SK-N-SH (cell line): ENCODE measurements at places on chromosomes 4 and X. TPM values are rescaled to one million over a fixed set of nuclear protein-coding genes. Genes with fewer than 3 reads are reported as not detected.
A peak's percentile ranks its signal among the peaks of the same experiment; 100 is the strongest.

DNA sequence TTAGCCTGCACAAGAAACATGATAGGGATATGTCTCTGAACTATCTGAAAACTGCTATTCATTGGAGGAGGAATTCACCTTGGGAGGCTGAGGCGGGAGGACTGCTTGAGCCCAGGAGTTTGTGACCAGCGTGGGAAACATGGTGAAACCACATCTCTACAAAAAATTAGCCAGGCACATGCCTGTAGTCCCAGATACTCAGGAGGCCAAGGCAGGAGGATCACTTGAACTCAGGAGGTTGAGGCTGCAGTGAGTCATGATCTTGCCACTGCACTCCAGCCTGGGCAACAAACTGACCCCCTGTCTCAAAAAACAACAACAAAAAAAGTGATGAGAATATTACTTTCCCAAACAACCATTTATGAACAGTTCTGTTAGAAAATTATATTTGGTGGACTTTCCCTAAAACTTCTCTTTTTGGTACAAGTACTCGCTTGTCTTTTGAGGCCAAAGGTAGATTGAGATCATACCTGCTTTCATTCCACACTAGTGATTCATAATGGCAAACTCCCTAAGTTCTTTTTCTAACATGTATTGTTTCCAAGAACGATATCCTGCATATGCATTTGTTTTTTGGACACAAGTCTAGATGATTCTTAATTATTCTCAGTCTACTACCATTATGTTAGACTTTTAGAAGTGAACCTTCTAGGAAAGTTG is 33.4 kb downstream of the METTL14 start:
- H3K36me3 ChIP-seq: peaks cover 42% of the 10 kb centered on the region
- no peaks in the 10 kb centered on the region for H3K4me1 ChIP-seq
- no peak for DNase-seq
- no peak overlapping the region for H3K27ac ChIP-seq

HTRA3 gene
- polyA plus RNA-seq: 0.05 TPM in 1 of 2 replicates, not detected in the other

GRCh38 chr4:143397887-143398286 is 61.2 kb downstream of the GAB1 start:
- no peak for DNase-seq
- H3K4me3 ChIP-seq: no peak overlapping the region
- no peaks in the 10 kb centered on the region for H3K27me3 ChIP-seq
- H3K36me3 ChIP-seq: 0 out of 2 replicates have a peak, but pooled peaks cover 3% of the 10 kb centered on the region
- peaks cover 8% of the 10 kb centered on the region; the same call in 1 of the 2 replicates for H3K4me1 ChIP-seq

- no peak for DNase-seq
- no peak overlapping the region for H3K4me3 ChIP-seq
- H3K27ac ChIP-seq: no peak overlapping the region
These were observed 104.6 kb downstream of the PHEX start for GRCh38 chrX:22136711-22137110.

DNA sequence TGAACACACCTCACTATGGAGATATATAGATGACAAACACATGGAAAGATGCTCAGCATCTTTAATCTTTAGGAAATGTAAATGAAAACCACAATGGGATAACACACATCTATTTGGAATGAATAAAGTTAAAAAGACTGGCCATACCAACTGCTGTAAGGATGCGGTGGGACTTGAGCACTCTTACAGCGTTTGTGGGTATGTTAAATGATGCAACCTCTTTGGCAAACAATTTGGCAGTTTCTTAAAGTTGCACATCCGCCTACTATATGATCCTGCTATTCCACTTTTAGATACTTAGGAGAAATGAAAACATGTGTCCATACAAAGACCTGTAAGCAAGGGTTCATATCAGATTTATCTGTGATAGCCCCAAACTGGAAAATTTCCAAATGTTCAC is 50.7 kb downstream of the MRPL1 start:
- H3K4me1 ChIP-seq: no peaks in the 10 kb centered on the region
- H3K36me3 ChIP-seq: peaks cover 47% of the 10 kb centered on the region
- H3K27me3 ChIP-seq: no peaks in the 10 kb centered on the region
- no peak overlapping the region for H3K27ac ChIP-seq
- DNase-seq: no peak

TSPAN7 gene
- 0.39 and 0.55 TPM in 2 replicates for polyA plus RNA-seq

- H3K4me3 ChIP-seq: no peak overlapping the region
- DNase-seq: peak; percentile 35
- no peaks in the 10 kb centered on the region for H3K4me1 ChIP-seq
These were observed 47.6 kb upstream of the TMEM131L start for GRCh38 chr4:153418558-153418957.

DNA sequence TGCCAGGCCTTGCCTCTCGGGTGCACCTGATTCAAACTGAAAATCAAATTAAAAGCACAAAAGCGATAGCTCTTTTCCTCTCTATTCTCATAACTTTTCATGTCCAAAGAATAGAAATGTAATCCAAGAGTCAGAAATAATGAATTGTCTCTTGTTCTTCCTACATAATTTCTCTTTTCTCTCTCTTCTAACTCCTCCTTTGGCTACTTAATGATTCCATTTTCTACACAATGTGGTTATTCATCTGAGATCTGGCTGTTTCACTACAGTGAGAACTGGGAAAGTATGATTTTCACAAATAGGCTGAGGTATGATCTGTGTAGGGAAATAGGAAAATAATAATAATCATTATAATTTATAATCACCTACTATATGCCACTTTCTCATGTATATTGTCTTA is 703.5 kb downstream of the PDHA2 start:
- no peaks in the 10 kb centered on the region for H3K4me1 ChIP-seq
- no peak for DNase-seq
- no peaks in the 10 kb centered on the region for H3K36me3 ChIP-seq

- no peak overlapping the region for H3K27ac ChIP-seq
- no peaks in the 10 kb centered on the region for H3K27me3 ChIP-seq
- no peak overlapping the region for H3K4me3 ChIP-seq
- no peaks in the 10 kb centered on the region for H3K4me1 ChIP-seq
- DNase-seq: peak; percentile 9
These were observed 733.7 kb upstream of the PABPC4L start for GRCh38 chr4:134935320-134935719.

DNA sequence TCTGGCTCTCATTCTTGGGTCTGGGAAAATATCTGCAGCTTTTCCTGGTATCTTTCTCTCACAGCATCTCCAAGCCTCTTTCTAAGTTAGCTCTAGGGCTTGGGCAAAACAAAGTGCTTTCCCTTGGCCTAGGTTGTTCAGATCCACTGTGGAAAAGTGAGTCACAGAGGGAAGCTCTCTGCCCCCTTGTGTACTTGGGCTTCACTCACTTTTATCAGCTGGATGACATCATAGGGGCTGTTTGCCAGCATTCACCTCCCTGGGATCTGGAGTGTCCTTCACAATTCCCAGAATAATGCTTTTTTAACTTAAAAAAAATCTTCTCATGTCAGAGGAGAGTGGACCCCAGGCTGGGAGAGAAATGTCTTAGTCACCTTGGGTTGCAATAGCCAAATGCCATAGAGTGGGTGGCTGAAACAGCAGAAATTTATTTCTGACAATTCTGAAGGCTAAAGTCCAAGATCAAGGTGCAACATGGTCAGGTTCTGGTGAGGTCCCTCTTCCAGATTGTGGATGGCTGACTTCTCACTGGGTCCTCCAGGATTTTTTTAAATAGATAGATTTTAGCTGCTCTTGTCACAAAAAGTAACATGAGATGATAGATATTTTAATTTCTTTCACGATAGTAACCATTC is 247.8 kb downstream of the SH2D1A start:
- H3K4me3 ChIP-seq: no peak overlapping the region
- H3K4me1 ChIP-seq: no peaks in the 10 kb centered on the region; the same call in 1 of the 2 replicates
- no peak for DNase-seq
- no peaks in the 10 kb centered on the region for H3K36me3 ChIP-seq
- no peak overlapping the region for H3K27ac ChIP-seq
- H3K27me3 ChIP-seq: no peaks in the 10 kb centered on the region

HTN3 gene
- not detected in 2 replicates for polyA plus RNA-seq

GRCh38 chrX:96386325-96386724 is 298.3 kb upstream of the DIAPH2 start:
- H3K27ac ChIP-seq: no peak overlapping the region
- no peaks in the 10 kb centered on the region for H3K4me1 ChIP-seq
- H3K36me3 ChIP-seq: no peaks in the 10 kb centered on the region

TACR3 gene
- not detected in 2 replicates for polyA plus RNA-seq

GRCh38 chr4:100060765-100061416 is 110.8 kb upstream of the H2AZ1 start:
- no peak overlapping the region for H3K27ac ChIP-seq
- no peaks in the 10 kb centered on the region for H3K27me3 ChIP-seq
- no peak for DNase-seq
- no peak overlapping the region for H3K4me3 ChIP-seq

DNA sequence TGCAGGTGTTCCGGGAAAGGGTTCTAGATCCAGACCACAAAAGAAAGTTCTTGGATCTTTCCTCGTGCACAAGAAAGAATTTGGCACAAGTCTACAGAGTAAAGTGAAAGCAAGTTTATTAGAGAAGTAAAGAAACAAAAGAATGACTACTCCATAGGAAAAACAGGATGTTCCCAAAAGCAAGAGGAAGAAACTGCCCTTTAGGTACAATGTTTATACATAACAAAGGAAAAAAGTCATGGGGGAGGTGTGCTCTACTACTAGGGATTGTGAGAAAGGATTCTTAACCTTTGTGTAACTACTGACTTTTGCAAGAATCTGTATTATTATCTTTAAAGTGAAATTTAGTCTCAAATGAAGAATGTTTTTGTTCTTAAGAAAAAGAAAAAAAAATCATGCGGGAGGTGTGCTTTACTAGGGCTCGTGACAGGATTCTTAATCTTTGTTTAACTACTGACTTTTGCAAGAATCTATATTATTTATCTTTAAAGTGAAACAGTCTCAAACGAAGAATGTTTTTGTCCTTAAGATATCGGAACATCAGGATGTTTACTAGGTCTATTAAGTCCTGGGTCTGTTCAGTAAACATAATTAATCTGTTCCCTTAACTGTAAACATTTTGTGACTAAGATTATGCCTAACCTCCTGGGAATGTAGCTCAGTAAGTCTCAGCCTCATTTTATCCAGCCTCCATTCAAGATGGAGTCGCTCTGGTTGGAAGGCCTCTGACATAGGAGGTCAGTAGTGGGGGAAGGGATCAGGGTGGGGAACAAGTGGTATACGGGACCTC is 110.4 kb upstream of the BEND4 start:
- no peak overlapping the region for H3K4me3 ChIP-seq
- DNase-seq: no peak
- no peaks in the 10 kb centered on the region for H3K4me1 ChIP-seq
- no peak overlapping the region for H3K27ac ChIP-seq
- H3K36me3 ChIP-seq: no peaks in the 10 kb centered on the region

GRCh38 chr4:76781698-76782595 is 116.0 kb downstream of the SOWAHB start:
- peaks cover 30% of the 10 kb centered on the region; the same call in 1 of the 2 replicates for H3K4me1 ChIP-seq
- no peaks in the 10 kb centered on the region for H3K27me3 ChIP-seq
- peak overlapping the region; percentile 81 for H3K27ac ChIP-seq
- H3K36me3 ChIP-seq: peaks cover 47% of the 10 kb centered on the region
- no peak overlapping the region; the same call in 1 of the 2 replicates for H3K4me3 ChIP-seq

- no peak overlapping the region for H3K4me3 ChIP-seq
- no peak for DNase-seq
- no peaks in the 10 kb centered on the region for H3K27me3 ChIP-seq
- no peak overlapping the region for H3K27ac ChIP-seq
- no peaks in the 10 kb centered on the region for H3K36me3 ChIP-seq
These were observed 84.8 kb downstream of the TIGD2 start for GRCh38 chr4:89196056-89196674.

- no peaks in the 10 kb centered on the region for H3K36me3 ChIP-seq
- no peak overlapping the region for H3K4me3 ChIP-seq
- DNase-seq: no peak
- no peaks in the 10 kb centered on the region for H3K27me3 ChIP-seq
- no peak overlapping the region for H3K27ac ChIP-seq
- no peaks in the 10 kb centered on the region for H3K4me1 ChIP-seq
These were observed 134.2 kb downstream of the PWWP3B start for GRCh38 chrX:106302304-106302703.

ZFYVE28 gene
- polyA plus RNA-seq: 2.9 and 3.2 TPM in 2 replicates
